ENCODE measurements at places on chromosomes 5 and 9. TPM values are rescaled to one million over a fixed set of nuclear protein-coding genes. Genes with fewer than 3 reads are reported as not detected.

The ARHGAP26 gene
- 22.7 TPM for total RNA-seq

The CSF2 gene
- not detected for total RNA-seq

- no peak for DNase-seq
These were observed 157.7 kb downstream of the SLC24A2 start for GRCh38 chr9:19631181-19631580.

GRCh38 chr5:111999286-111999685, 242.3 kb upstream of the NREP start:
- no peak for DNase-seq

GRCh38 chr5:122311961-122312590, at the start of gene SNCAIP:
Gene SNCAIP (plus strand): TSS chr5:122312237. CDS start chr5:122391135, 78,898 bp downstream.
- no peak for DNase-seq

DNA sequence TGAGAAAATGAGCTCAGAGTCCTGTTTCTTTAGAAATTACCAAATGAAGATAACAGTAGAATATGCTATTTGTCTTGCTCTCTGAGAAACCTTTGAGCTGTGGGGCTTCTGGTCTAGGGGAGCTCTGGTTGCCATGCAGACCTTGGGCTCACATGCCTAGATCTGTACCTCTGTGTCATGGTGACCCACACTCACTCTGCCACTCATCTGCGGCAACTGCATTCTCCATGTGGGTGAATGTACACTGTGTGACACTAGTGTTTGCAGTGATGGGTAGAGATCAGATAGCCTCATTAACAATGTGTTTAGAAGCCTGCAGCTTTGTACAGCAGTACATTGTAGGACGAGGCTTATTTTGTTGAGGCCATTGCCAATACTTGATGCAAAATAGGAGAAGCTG, 521.2 kb downstream of the CHSY3 start:
- DNase-seq = no peak

Measured in CD4-positive, alpha-beta memory T cell (primary cell).